ENCODE measurements at places on chromosomes 12 and 14. TPM values are rescaled to one million over a fixed set of nuclear protein-coding genes. Genes with fewer than 3 reads are reported as not detected.
A peak's percentile ranks its signal among the peaks of the same experiment; 100 is the strongest.

- DNase-seq, result peak; percentile 85
Observed at GRCh38 chr12:13278249-13278787, 81.8 kb downstream of the EMP1 start.

- no peak for DNase-seq
Observed at GRCh38 chr12:42868291-42868690, 278.7 kb upstream of the PRICKLE1 start.

DNA sequence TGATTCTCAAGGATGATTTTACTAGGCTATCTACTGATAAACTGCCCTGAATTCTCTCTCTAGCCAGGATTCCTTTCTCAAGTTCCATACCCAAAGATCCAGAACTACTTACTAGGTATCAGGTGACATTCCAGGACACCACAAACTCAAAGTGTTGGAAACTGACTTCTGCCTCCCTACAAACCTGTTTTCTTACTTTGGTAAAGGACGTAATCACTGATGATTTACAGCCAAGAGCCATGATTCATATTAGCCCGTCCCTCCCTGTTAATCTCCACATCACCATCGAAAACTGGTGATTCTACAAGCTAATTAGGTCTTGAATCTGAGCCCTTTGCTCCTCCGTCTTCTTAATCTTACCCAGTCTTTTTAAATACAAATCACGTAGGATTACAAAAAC is 1.0 kb upstream of the ATG14 start:
- no peak for DNase-seq

DNA sequence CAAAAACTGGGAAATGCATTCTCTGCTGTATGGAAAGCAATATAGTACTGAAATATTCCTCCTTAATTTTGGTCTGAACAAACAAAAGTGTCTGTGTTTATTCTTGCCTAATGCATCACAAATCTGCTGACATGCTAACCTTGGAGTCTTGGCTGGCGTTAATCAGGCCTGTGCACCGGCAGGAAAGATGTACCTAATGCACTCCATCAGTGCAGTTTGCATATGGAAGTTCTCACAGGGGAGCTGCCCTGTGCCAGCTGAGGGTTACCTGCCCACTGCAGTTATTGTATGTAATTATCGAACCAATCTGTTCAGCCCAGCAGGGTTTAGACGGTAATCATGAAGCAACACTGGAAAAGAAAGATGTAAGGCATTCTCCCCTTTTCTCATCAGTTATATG is 76.9 kb downstream of the VRK1 start:
- DNase-seq, result no peak

CCDC175 gene
- not detected for total RNA-seq

IGF1 gene
- 6.0 TPM for total RNA-seq

Data from upper lobe of right lung (tissue), 1 donor.